Endothelial cell of umbilical vein (primary cell): ENCODE measurements at places on chromosomes 16 and 17. TPM values are rescaled to one million over a fixed set of nuclear protein-coding genes. Genes with fewer than 3 reads are reported as not detected.

- no peak for DNase-seq
These were observed 7.2 kb downstream of the CENPX start for GRCh38 chr17:82015311-82015971.

DNA sequence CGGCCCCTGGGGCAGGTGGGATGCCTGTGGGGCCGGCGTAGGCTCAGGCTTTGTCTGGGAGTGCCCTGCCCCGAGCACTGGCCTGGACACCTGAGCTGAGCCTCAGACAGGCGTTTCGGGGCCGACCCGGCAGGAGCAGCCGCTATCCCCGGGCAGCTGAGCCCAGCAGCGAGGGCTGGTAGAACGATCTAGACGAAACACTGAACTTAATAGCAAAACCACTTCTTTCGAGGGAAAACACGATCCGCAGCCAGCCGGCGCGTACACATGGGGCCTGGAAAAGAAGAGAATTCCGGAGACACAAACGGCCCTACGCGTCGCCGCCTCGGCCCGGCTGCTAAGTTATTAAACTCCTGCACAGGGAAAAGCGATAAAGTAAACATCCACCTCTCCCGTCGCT is 22.0 kb upstream of the SSTR5 start:
- DNase-seq = no peak

Gene HOXB8
- total RNA-seq = 1.7 and 2.0 TPM in 2 replicates

Gene CARD14
- total RNA-seq = not detected in 2 replicates

DNA sequence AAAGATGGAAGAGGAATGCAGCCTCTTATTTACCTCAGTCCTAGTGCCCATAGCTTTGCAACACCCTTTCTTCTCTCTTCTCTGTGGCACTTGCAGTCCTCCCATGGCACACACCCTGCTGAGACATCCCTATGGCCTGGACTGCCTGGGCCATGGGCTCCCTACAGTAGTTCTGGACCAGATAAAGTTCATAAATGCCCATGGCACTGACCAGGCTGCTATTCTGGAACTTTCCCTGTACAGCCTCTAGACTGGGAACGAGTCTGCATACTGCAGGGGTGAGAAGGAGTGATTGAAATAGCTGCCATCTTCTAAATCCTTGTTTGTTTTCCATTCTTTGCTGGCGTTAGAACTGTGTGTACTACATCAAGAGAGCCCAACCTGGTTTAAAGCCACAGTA is 24.5 kb upstream of the ADAM11 start:
- no peak for DNase-seq

DNA sequence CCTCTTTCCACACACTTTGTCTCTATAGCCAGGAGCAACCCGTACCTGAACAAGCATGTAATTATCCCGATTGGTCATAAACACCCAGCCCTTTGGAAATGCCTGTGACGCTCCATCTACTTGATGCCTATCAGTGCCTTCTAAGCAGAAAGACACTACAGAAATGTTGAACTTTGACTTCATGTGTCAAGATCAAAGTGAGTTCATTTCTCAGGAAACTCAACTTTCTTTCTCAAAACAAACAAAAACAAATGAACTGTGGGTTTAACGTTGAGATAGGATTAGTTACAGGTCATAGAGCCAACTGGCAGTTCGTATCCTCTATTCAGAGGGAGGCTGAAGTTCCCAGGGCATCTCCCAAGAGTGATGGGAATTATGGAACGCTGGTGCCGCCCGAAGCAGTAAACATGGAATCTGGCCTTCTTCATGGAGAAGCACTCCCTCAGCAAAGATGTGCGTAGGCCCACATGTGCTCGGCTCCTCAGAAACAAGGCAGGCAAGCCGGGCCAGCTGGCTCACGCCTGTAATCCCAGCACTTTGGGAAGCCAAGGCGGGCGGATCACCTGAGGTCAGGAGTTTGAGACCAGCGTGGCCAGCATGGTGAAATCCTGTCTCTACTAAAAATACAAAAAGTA is 9.5 kb downstream of the SLC6A4 start:
- DNase-seq = no peak
